Activated gamma-delta T cell (primary cell): ENCODE measurements at places on chromosomes 4 and X.

DNA sequence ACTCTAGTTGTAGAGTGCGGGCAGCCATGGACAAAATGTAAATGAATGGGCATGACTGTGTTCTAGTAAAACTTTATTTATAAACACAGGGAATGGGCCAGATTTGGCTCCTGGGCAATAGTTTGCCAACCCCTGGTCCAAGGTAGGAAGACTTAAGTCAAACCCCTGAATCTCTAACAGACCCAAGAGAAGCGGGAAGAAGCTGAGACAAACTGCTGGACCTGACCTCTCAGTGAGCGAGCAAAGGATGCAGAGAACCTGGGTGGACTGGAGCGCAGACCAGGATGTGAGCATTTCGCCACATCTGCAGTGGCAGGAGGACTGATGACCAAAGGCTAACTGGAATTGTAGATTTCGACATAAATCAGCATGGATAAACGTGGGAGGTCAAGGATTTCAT, 201.6 kb downstream of the STIM2 start:
- DNase-seq = no peak

DNA sequence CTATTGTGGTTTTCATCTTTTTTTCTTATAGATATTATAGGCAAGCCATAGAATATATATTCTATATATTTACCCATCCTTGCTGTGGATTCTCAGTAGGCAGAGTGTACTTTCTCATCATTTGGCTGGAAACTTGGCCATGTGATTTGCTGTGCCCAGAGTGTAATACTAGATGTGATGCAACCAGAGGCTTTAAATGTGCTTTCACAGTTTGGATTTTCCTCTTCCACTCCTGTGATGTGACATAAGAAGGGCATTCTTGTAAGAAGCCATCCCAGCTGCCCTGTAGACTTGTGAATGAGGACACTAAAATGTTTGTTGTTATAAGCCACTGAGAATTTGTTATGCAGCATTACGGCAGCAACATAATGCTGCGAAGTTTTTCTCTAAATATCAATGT, 10.4 kb upstream of the HPGDS start:
- no peak for DNase-seq

GRCh38 chrX:153646620-153647373, at the start of gene DUSP9:
Gene DUSP9 (plus strand): TSS chrX:153647203. CDS start chrX:153647954, 751 bp downstream.
- DNase-seq = no peak

DNA sequence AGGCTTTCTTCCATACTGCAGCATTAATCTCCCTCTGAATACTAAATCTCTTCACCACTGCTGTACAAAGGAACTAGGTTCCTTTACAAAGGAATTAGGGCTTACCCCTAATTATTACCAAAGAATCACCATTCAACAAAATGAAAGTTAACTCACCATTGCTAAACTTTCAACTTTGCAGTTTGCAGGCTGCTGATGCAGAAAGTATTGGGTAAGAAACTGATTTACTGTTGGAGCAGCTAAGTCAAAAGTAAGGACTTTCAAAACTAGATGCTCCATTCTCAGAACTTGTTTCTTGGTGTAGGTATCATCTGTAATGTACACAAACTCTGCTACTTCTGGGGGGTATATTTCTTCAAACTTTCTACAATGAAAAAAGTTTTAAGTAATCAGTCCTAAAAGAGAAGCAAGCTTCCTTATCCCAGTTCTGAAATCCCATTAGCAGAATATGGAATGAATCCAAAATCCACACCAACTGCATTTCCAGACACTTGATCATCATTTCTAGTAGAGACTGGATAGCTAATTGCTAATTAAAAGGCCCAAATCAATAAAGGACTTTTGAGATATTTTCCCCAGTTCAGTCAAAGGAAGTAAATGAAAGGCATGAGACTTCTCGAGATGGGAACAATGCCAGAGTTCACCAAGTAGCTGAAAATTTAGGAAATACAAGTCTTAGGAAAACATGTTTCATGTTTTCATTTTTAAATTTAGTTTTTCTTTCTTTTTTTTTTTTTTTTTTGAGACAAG, 4.3 kb downstream of the CCNA2 start:
- no peak for DNase-seq

DNA sequence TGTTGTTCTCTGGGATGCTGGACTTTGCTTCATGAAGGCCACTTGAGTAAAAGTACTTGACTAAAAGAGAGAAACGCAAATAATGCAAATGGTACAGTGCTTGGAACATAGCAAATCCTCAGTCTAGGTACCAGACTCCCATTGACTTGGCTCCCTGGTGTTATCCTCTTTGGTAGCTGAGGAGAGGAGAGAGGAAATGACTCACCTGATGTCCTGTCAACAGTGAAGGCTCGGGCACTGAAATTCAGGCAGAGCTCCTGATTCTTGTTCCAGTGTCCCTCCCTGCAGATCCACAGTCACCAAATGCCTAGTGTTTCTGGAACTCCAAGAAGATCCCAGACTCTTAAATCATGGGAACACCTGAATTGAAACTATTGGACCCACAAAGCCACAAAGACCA, 22.5 kb upstream of the TCEAL4 start:
- DNase-seq = no peak
